ENCODE measurements at places on chromosomes 5 and 9.
A peak's percentile ranks its signal among the peaks of the same experiment; 100 is the strongest.

- DNase-seq: no peak
These were observed 397.6 kb downstream of the SPOCK1 start for GRCh38 chr5:137101544-137101943.

GRCh38 chr5:78565395-78565794 is 83.2 kb downstream of the LHFPL2 start:
- DNase-seq: no peak

- no peak for DNase-seq
These were observed 411.4 kb upstream of the SGCD start for GRCh38 chr5:155915601-155916000.

DNA sequence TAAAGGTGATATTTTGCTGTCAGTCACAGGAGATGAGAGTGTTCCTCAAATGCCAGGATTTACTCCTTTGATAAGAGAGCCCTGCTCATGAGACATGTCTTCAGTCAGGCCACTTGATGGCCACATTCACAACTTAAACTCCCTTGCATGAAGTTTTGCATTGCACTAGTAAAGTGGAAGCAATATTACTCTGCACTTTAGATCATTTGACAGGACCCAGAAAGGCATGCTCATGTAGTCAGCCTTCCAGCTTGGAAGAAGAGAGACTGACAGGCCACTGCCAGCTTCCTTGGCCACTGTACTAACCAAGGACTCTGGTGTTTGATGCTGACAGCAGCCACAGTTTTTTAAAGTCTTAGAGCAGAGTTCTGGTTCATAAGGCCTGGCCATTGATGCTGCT is 42.6 kb downstream of the NPR3 start:
- no peak for DNase-seq

- DNase-seq: no peak
These were observed 70.3 kb upstream of the TRPM3 start for GRCh38 chr9:71191708-71192107.

GRCh38 chr5:150510460-150511263 is 2.7 kb downstream of the NDST1 start:
- peak; percentile 84 for DNase-seq

GRCh38 chr5:149437391-149438040 is 58.4 kb upstream of the IL17B start:
- DNase-seq: no peak

DNA sequence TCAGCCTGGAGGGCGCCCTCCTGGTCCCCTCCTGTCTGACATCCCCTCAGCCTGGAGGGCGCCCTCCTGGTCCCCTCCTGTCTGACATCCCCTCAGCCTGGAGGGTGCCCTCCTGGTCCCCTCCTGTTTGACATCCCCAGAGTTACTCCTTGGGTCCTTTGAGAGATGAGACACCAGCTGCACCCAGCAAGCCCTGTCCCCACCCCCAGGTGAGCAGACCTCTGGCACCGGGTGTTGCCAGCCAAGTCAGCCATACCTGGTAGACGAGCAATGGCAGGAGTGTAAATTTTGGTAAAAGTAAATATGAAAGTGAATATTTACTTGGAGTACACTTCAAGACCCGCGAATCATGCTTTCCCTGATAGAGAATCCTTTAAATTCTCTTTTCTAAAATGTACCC is 25.4 kb downstream of the EXOC3 start:
- DNase-seq: no peak

Data from astrocyte of the hippocampus (primary cell).